ENCODE measurements at places on chromosomes 2 and 18. TPM values are rescaled to one million over a fixed set of nuclear protein-coding genes. Genes with fewer than 3 reads are reported as not detected.

DNA sequence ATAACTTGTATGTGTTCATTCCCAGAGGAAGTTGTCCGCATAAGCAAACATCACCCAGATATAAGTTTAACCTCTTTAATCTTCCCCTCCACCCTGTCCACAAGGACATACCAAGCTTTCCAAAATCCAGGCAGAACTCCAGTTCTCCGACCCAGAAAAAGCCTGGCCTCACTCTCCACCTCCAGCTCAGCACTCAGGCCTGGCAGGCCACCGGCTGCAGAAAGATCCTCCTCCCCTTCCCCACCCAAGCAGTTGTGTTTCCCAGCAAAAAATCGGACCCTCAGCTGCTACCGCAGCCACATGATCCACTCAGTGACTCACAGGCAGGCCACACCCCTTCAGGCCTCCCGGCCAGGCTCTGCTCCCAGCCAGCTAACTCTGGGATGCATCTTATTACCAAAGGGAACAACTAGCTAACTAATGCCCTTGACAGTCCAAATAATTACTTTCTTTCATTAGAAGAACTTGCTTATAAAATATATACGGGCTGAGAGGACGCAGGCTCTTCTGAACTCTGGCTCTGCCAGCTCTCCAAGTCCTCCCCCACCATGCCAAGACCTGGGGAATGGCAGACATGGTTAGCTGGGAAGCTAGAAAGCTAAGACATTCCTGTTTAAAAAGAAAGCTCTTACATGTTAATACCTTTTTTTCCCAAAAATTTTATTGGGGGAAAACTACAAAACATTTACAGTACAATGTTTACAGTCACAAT, 4.5 kb downstream of the ZFP36L2 start:
- peaks cover 44% of the 10 kb centered on the region for H3K4me1 ChIP-seq
- H3K27ac ChIP-seq, result peak overlapping the region; percentile 94
- no peaks in the 10 kb centered on the region for H3K27me3 ChIP-seq
- H3K36me3 ChIP-seq, result peaks cover 21% of the 10 kb centered on the region
- peak; percentile 99 for DNase-seq

- H3K27me3 ChIP-seq, result peaks cover 2% of the 10 kb centered on the region
- no peak for DNase-seq
- no peaks in the 10 kb centered on the region for H3K4me1 ChIP-seq
- no peak overlapping the region for H3K27ac ChIP-seq
- no peak overlapping the region for H3K4me3 ChIP-seq
These were observed 334.5 kb upstream of the SKOR2 start for GRCh38 chr18:47585914-47586313.

- peaks cover 2% of the 10 kb centered on the region for H3K27me3 ChIP-seq
- H3K27ac ChIP-seq, result no peak overlapping the region
- DNase-seq, result no peak
- H3K4me1 ChIP-seq, result peaks cover 11% of the 10 kb centered on the region
These were observed 52.8 kb upstream of the OTOF start for GRCh38 chr2:26530696-26531095.

DNA sequence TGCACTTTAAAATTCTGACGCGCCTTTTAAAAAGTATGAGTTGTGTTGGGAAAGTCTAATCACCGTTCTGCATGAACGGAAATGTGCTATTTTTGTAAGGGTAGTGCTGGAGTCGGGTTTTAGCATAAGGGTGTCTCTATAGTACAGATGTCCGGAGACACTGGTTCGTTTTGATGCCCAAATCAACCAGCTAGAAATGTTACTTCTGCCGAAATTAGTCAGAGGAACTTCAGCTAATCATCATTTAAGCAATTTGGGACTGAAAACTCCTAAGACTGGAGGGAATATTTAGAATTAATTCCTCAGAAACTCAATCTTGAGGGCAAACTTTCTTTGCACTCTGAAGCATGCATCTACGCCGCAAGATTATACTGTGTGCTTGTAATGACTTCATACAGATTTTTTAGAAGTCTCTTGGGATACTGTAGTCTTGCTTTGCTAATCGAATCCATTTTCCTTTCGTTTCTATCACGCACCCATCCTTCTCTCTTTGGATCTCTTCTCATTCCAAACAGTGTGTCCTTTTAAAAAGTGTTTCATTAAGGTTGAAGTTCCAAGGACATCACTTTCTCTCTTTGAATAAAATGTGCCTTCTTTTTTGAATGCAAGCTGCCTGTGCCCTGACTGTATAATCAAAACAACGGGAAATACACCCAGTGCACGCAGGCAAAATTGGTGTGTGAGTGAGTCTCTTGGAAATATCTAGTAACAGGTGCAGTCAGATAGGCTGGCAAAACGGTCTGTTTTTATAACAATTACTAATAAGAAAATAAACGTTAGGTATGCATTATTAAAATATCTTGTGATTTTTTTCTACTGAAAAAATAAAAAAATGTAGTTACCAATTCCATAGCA, 270.9 kb upstream of the TCF4 start:
- H3K4me1 ChIP-seq, result peaks cover 18% of the 10 kb centered on the region
- DNase-seq, result peak; percentile 80
- peak overlapping the region; percentile 78 for H3K27ac ChIP-seq
- no peaks in the 10 kb centered on the region for H3K27me3 ChIP-seq
- H3K4me3 ChIP-seq, result peak overlapping the region; percentile 33

GRCh38 chr2:98634406-98635092, 26.2 kb downstream of the UNC50 start:
- H3K27me3 ChIP-seq, result no peaks in the 10 kb centered on the region
- H3K36me3 ChIP-seq, result no peaks in the 10 kb centered on the region
- H3K4me1 ChIP-seq, result no peaks in the 10 kb centered on the region
- no peak overlapping the region for H3K27ac ChIP-seq
- H3K4me3 ChIP-seq, result no peak overlapping the region
- no peak for DNase-seq

- no peak overlapping the region for H3K4me3 ChIP-seq
- H3K27me3 ChIP-seq, result no peaks in the 10 kb centered on the region
- no peak for DNase-seq
- H3K27ac ChIP-seq, result no peak overlapping the region
These were observed 65.2 kb downstream of the C2orf76 start for GRCh38 chr2:119301413-119301812.

DNA sequence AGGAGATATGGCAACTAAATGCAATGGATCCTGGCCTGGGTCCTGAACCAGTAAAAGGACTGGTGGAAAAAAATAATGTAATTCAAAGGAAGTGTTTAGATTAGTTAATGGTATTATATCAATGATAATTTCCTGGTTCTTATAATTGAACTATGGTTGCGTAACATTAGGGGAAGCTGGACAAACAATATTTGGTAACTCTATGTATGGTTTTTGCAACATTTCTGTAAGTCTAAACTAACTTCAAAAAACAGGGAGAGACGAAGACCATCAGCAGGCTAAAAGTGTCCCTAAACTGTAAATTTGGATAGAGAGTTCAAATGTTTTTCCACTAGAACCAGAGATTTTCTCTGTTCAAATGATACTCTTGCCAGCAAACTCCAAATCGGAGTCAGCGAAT, 36.9 kb downstream of the KLF7 start:
- H3K4me3 ChIP-seq, result no peak overlapping the region
- peaks cover 13% of the 10 kb centered on the region for H3K4me1 ChIP-seq
- no peak overlapping the region for H3K27ac ChIP-seq
- DNase-seq, result no peak

DNA sequence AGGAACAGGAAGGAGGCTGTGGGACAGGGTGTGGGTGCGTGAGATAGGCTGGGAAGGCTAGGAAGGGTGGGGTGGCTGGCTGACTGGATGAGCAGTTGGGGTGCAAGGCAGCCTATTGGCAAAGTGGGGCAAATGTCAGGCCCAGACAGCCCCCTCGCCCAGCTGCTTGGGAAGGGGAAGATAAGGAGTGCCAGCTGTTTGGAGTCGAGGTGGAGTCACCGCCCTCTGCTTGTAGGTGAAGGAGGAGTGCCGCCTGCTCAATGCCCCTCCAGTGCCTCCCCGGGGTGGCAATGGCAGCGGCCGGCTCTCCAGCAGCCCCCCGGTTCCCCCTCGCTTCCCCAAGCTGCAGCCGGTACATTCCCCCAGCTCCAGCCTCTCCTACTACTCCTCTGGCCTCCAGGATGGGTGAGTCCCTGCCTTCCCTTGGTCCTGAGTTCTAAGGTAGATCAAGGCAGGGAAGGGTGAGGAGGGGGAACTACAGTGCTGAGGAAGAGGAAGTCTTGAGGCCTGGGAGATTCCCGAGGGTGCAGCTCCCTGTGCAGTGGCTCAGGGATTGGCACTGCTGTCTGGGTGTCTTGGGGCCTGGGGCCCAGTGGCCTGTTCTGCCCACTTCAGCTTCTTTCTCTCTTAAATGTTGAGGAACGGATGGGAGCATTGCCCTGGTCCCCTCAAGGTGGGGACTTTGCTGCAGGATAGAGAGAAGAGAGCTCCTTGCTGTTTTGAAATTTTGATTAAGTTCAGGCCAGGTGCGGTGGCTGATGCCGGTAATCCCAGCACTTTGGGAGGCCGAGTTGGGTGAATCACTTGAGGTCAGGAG, 13.3 kb downstream of the GAREM2 start:
- DNase-seq, result no peak
- H3K4me3 ChIP-seq, result no peak overlapping the region
- no peak overlapping the region for H3K27ac ChIP-seq
- peaks cover 13% of the 10 kb centered on the region for H3K4me1 ChIP-seq
- H3K27me3 ChIP-seq, result no peaks in the 10 kb centered on the region
- peaks cover 26% of the 10 kb centered on the region for H3K36me3 ChIP-seq

The FAM124B gene
- polyA plus RNA-seq, result 7.4 TPM

The FOXD4L1 gene
- 4.1 TPM for polyA plus RNA-seq

The FAP gene
- polyA plus RNA-seq, result 103 TPM
